HuH-7.5 (cell line): ENCODE measurements at places on chromosomes 13 and 19.

- no peak for DNase-seq
Measured at GRCh38 chr13:29679396-29680053, 84.0 kb upstream of the SLC7A1 start.

DNA sequence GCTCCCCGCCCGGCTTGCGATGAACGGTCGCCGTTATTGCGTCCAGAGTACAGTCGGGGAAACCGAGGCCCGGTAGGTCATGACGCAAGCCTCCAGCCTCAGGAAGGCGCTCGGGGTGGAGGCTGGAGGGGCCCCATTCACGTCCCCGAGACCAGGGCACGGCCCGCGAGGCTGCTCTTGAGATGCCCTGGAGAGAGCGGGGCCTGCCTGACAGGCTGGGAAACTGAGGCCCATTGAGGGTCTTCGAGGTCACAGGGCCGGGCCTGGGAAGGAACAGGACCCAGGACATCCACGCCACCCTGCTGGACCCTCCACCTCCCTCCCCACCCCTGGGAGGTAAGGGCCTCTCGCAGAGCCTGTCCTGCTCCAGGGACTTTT lies 367 bp downstream of the NDUFS7 start:
- DNase-seq: no peak

- DNase-seq: no peak
Measured at GRCh38 chr19:33302974-33303790, 848 bp upstream of the CEBPA start.

- no peak for DNase-seq
Measured at GRCh38 chr13:65857942-65858565, 1372.1 kb downstream of the PCDH9 start.

DNA sequence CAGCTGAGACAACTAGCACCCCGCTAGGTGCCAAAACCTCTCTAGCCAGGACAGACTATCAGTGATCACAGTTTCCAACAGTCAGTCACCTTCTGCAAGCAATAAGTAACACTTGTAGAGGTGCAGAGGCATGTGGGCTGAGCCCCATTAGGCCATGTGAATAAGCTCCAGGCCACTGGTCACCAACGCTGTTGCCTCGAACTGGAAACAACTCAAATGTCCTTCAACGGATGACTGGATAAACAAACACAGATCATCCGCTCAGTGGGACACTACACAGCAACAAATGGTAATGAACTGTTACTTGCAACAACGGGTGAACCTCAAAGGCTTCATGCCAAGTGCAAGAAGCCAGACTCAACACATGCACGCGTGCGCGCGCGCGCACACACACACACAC lies 27.5 kb upstream of the TMEM160 start:
- no peak for DNase-seq

DNA sequence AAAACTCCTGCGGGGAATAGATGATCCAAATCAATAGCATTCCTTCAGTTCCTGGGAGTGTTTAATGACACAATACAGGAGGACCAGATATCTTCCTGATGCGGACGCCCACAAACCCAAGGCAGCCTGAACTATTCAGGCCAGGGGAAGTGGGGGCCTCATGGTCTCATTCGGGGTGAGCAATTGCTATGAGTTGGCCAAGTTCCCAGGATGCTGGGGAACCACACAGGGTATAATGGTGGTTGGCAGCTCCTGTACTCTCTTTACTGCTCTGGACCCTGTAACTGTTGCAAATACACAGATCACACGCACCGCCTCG lies 401.2 kb downstream of the IRS2 start:
- DNase-seq: no peak
